T-cell (primary cell): ENCODE measurements at places on chromosomes 13 and 19. TPM values are rescaled to one million over a fixed set of nuclear protein-coding genes. Genes with fewer than 3 reads are reported as not detected.

Gene IFNL1
- not detected for total RNA-seq

Gene SOX21
- total RNA-seq, result not detected

Gene NLRP9
- not detected for total RNA-seq

Gene LILRB5
- not detected for total RNA-seq

Gene KCNJ14
- total RNA-seq, result 2.6 TPM

Gene RGL3
- not detected for total RNA-seq

Gene SOX1
- not detected for total RNA-seq

Gene DNAAF3
- not detected for total RNA-seq

Gene FBXO27
- 0.66 TPM for total RNA-seq

Gene RELB
- 65.5 TPM for total RNA-seq

Gene PCP2
- 5.3 TPM for total RNA-seq

Gene CBY2
- total RNA-seq, result not detected

Gene FAM216B
- total RNA-seq, result not detected

Gene SLC17A7
- total RNA-seq, result 0.20 TPM

Gene ZNF700
- total RNA-seq, result 19.7 TPM

Gene ACP4
- total RNA-seq, result not detected

Gene GEMIN7
- 23.1 TPM for total RNA-seq

Gene KIR2DL3
- 0.89 TPM for total RNA-seq

Gene ZNF844
- 11.5 TPM for total RNA-seq

Gene ZNF835
- 4.0 TPM for total RNA-seq

Gene FCHO1
- 123 TPM for total RNA-seq

Gene PSG7
- not detected for total RNA-seq

Gene GPR108
- 57.3 TPM for total RNA-seq

Gene SIGLEC11
- total RNA-seq, result not detected

Gene LPAR2
- 106 TPM for total RNA-seq

Gene ECSIT
- 52.0 TPM for total RNA-seq

Gene GJB2
- total RNA-seq, result not detected

Gene ICAM1
- 5.3 TPM for total RNA-seq

Gene FFAR1
- 0.21 TPM for total RNA-seq

Gene POU4F1
- 0.09 TPM for total RNA-seq

Gene PSG11
- not detected for total RNA-seq

Gene KIRREL2
- 0.28 TPM for total RNA-seq

Gene SHISA7
- not detected for total RNA-seq

Gene SELENOV
- not detected for total RNA-seq

Gene PEG3
- 1.5 TPM for total RNA-seq

Gene ZNF536
- total RNA-seq, result 0.08 TPM

Gene NLRP7
- total RNA-seq, result not detected

Gene GPR183
- 81.4 TPM for total RNA-seq

Gene ODAD3
- total RNA-seq, result not detected

Gene IRGC
- not detected for total RNA-seq

Gene ZFP82
- total RNA-seq, result 8.8 TPM

Gene CEACAM4
- total RNA-seq, result 1.0 TPM

Gene CYP2A7
- total RNA-seq, result not detected

Gene SEMA6B
- total RNA-seq, result not detected

Gene ERICH4
- total RNA-seq, result 0.29 TPM

Gene LRP3
- 0.55 TPM for total RNA-seq

Gene CGB7
- not detected for total RNA-seq

Gene TEX101
- total RNA-seq, result not detected

Gene PLK5
- total RNA-seq, result not detected

Gene TSKS
- total RNA-seq, result 4.1 TPM

Gene FGF14
- total RNA-seq, result 0.03 TPM

Gene PEX11G
- total RNA-seq, result 1.1 TPM

Gene PLVAP
- 0.86 TPM for total RNA-seq

Gene TIMM13
- total RNA-seq, result 22.4 TPM

Gene AMH
- total RNA-seq, result 2.1 TPM
